ENCODE measurements at places on chromosomes 5 and 9.

- no peak for DNase-seq
Measured at GRCh38 chr9:130237076-130237475, 28.5 kb upstream of the HMCN2 start.

DNA sequence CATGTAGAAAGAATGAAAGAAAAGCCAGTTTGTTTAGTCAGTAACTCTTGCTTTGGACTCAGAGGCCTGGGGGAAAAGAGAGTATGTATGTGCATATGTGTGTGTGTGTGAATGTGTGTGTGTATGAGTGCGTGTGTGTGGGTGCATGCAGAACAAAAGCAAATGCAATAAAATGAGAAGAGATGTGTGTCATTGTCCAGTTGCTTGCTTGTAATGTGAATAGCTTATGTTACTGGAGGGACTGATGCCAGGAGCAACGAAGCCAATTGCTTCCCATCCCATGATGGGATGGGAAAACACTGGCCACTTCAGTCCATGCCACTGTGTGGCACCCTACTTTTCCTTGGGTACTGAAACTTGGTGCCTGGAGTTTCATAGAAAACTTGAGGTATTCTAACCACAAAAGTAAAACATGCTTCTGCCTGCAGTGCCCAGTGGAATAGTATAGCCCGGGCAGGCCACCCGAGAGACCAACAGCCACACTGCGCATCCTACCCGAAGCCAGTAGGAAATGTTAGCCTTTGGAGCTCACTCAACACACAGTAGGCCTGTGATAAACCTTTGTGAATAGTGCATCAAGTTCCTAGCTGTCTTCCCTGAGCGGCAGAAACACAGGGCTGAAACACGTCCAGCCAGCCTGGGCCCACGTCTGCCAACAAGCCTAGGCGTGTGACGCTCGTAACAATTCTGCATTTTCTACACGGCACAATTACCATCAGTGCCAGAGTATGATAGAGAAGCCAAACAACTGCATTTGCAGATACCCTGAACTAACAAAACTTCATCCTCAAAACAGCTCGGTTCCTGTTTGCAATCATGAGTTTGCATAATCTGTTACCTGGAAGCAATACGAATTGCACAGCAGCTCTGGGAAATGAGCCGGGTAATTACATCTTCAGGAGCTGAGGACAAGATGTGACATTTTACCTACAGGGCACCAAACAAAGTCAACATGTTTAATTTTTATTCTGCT is 198.1 kb downstream of the SYK start:
- no peak for DNase-seq

DNA sequence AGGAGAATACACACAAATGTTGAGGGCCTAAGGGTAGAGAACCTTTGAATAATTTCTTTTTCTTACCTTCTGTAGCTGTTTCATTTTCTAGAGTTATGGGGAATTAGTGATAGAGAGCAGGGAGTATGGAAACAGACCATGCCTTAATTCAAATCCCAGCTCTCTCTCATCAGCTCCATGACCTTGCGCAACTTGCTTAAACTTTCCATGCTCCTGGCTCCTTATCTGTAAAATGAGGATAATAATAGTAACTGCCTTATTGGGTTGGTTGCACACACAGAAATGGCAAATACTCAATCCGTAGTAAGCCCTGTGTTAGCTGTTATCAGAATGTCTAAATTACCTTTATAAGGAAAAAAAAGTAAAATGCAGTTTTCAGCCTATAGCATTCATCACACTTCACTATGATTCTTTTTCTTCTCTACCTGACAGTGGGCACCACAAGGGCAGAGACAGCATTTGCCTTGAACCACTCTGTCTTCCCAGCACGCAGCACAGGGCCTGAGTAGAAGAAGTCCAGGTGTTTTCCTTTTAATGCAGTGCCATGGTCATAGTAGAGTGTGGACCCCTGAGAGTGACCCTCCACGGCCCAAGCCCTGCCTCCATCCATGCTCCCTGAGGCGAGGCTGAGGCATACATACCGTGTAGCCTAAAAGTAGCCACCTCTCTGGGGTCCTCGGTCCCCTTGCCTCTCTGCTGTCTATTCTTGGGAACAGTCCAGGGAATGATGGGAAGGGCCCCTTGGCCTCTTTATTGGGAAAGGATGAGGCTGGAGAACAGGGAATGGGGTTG is 17.4 kb downstream of the C5orf15 start:
- DNase-seq = no peak

DNA sequence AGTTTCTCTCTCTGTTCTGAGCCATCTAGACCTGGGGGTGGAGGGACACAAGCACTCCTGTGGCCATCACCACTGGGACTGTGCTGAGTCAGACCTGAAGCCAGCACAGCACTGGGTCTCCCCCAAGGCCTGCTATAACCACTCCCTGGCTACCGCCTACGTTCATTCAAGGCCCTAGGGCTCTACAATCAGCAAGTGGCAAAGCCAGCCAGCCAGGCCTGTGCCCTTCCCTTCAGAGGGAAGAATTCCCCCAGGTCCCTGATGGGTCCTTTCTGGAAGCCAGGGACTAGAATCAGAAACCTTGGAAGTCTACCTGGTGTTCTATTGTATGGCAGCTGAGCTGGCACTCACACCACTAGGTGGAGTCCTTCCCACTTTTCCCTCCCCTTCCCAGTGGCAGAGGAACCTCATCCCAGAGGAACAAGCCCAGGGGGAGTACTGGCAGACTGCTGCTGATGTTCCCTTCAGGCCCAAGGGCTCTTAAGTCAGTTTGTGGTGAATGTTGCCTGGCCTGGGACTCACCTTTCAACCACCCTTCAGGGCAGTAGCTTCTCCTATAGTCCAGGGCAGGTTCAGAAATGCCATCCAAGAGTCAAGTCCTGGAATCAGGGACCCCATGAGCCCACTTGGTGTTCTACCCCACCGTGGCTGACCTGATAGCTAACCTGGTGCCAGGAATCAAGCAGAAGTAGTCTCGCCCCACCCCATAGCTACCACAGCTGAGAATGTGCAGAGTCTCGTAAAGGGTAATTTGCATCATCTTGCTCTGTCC is 20.0 kb downstream of the JMY start:
- peak; percentile 32 for DNase-seq

DNA sequence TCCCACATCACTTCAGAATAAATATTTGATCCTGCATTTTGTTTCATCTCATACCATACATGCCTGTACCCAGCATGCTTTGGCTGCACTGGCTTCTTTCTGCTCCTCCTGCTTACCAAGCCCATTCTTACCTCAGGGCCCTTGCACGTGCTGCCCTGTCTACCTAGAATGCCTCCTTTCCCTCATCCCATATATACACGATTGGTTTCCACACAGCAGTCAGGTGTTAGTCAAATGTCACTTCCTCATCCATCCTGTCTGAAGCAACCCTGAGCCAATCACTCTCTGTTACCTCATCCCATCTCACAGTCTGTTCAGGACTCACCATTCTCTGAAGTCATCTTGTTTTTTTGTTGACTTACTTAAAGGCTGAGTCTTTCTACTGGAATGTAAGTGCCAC is 30.3 kb downstream of the CAST start:
- DNase-seq = no peak

- DNase-seq = no peak
Measured at GRCh38 chr5:178340187-178340586, 107.6 kb upstream of the PHYKPL start.

DNA sequence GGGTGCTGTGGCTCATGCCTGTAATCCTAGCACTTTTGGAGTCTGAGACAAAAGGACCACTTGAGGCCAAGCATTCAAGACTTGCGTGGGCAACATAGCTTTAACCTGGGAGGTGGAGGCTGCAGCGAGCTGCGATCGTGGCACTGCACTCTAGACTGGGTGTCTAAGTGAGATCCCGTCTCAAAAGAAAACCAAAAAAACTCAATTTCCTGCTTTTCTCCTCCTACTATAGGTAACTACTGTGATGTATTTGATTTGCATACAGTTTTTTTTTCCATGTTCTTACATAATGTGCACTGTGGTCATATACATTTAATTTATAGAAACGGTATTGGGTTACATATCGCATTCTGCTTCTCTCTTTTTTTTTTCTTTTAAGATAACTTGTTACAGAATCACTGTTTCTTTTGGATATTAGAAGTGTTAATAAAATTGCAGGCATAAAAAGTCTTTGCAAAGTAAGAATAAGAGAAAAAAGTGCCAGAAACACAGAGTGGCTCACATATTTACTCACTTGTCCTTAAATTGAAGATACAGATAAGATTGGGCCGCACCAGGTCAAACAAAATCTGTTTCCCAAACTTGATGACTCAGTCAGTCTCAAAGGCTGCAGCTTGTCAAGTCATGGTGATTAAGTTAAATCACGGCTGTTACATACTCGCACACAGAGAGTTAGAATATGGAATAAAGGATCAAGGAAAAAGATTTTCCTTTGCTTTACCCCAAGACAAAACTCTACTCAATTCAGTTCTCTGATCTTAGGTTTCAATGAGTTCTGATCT is 2.0 kb upstream of the PTGR1 start:
- no peak for DNase-seq

- DNase-seq = no peak
Measured at GRCh38 chr5:178376921-178377582, 144.4 kb upstream of the PHYKPL start.

GRCh38 chr5:152274224-152274623 is 130.9 kb downstream of the NMUR2 start:
- no peak for DNase-seq

DNA sequence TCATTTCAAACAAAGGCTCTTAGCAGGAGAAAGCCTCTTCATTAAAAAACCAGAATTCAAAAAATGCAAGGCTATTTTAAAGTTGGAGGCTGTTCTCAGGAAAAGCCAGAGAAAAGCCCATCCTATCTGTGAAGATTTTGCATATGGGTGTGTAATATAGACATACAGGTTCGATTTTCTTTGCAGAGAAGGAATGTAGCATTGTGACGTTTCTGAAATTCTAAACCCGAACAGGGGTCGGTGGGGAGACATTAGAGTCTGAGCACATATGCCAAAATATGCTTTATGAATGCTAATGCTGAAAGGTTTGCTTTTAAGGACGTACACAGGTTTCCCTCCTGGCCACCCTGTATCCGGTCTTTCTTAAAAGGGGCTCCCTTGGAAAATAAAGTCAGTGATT is 363.1 kb upstream of the PAPPA start:
- DNase-seq = no peak

GRCh38 chr5:68331192-68332079 is 115.9 kb downstream of the PIK3R1 start:
- DNase-seq = peak; percentile 68

DNA sequence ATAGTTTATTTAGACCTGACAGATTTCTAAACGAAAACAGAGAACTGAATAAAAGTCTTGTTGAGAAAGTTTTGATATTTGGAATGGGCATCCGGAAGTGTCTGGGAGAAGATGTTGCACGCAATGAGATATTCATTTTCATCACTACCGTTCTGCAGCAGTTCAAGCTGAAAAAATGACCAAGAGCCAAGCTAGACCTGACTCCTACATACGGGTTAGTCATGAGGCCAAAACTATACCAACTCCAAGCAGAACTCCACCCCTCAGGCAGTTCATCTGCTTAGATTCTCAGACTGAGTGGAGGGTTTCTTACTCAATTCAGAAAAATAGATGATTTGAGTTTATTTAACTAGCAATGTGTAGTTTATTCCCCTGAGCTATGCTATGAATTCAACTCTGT is 95.4 kb upstream of the ANXA1 start:
- no peak for DNase-seq

GRCh38 chr5:1958211-1959010 is 75.7 kb upstream of the IRX4 start:
- no peak for DNase-seq

GRCh38 chr5:160619381-160619780 is 197.7 kb downstream of the PTTG1 start:
- no peak for DNase-seq

DNA sequence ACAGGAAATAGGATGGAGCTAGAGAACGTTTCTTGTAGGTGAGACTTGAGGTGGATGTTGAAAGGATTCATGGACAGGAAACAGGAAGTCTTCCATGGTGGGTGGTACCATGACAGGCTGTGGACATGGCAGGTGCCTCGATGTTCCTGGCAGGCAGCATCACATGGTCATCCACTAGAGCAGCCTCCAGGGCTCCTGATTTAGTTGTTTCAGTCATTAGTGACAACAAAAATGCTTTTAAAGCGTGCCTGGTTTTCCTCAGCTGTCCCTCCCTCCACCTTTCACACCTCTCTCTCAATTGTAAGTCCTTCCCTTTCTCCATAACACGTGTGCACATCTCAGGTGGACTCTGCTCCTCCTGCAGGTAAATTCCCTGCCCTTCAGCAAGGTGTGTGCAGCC is 25.2 kb upstream of the ASPN start:
- DNase-seq = no peak

GRCh38 chr9:4743131-4743875 is 2.3 kb upstream of the AK3 start:
- DNase-seq = no peak

GRCh38 chr5:170974461-170974860 is 112.6 kb downstream of the RANBP17 start:
- DNase-seq = no peak

- no peak for DNase-seq
Measured at GRCh38 chr5:92050970-92051369, 667.9 kb upstream of the ARRDC3 start.

DNA sequence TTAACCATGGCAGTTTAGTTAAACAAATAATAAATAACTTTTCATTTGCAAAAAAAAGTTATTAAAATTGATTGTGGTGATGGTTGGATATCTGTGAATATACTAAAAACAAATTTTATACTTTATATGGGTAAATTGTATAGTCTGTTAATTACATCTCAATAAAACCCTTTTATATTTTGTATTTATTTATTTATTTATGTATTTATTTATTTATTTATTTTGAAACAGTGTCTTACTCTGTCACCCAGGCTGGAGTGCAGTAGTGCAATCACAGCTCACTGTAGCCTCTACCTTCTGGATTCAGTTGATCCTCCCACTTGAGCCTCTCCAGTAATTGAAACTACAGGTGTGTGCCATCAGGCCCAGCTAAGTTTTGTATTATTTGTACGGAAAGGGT is 52.4 kb downstream of the OTP start:
- no peak for DNase-seq

DNA sequence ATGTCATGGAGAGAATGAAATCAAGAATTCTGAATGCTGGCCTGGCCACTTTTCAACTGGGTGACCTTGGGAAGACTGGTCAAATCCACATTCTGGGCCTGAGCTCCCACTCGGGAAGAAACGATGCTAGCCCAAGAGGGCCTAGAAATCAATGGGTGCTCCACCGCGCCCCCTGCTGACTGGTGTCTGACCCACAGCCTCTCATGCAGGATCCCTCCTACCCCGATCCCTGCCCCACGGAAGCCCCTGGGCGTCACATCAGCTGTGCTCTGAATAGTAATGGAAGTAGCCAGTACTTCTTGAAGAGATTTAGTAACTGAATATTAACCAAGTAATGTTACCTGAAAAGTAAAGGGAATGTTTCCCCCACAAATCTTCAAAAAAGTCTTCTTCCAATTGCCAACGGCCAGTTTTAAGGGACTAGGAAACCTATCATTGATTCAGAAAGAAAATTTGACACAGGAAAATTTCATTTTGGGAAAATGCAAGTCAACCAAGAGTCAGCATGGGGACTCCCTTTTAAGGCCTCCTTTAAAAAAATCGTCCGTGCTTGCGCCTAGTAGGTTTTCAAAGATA is 43.9 kb downstream of the CRB2 start:
- DNase-seq = no peak
